ENCODE measurements at places on chromosomes 12 and 14. TPM values are rescaled to one million over a fixed set of nuclear protein-coding genes. Genes with fewer than 3 reads are reported as not detected.

Gene CD4
- polyA plus RNA-seq = 576 TPM

Gene GLI1
- polyA plus RNA-seq = not detected

Gene ZNF891
- polyA plus RNA-seq = 0.56 TPM

Gene EFS
- not detected for polyA plus RNA-seq

Gene PLEKHD1
- polyA plus RNA-seq = not detected

Gene PTPRR
- polyA plus RNA-seq = not detected

Gene ATL1
- polyA plus RNA-seq = 3.8 TPM

Gene GPRC5D
- polyA plus RNA-seq = not detected

Gene KRT3
- polyA plus RNA-seq = not detected

Gene LMO3
- not detected for polyA plus RNA-seq

Gene PMCH
- not detected for polyA plus RNA-seq

Gene PZP
- not detected for polyA plus RNA-seq

Gene TCTN2
- polyA plus RNA-seq = 1.6 TPM

Gene LLPH
- 28.1 TPM for polyA plus RNA-seq

Gene FOXM1
- not detected for polyA plus RNA-seq

Gene GPR68
- polyA plus RNA-seq = not detected

Gene RNF34
- polyA plus RNA-seq = 42.5 TPM

Gene LRRC23
- polyA plus RNA-seq = 4.5 TPM

Gene ASIC1
- 0.14 TPM for polyA plus RNA-seq

Gene PAPLN
- polyA plus RNA-seq = 0.48 TPM

Gene SRGAP1
- 0.01 TPM for polyA plus RNA-seq

Gene MUCL1
- not detected for polyA plus RNA-seq

Gene ESR2
- not detected for polyA plus RNA-seq

Gene CD9
- 15.5 TPM for polyA plus RNA-seq

Gene LGR5
- not detected for polyA plus RNA-seq

Gene HNF1A
- not detected for polyA plus RNA-seq

Gene KRT8
- polyA plus RNA-seq = not detected

Gene TNFRSF1A
- 46.3 TPM for polyA plus RNA-seq

Gene PDZRN4
- polyA plus RNA-seq = not detected

Gene LRTM2
- polyA plus RNA-seq = not detected

Gene ANO4
- polyA plus RNA-seq = not detected

Gene CLEC7A
- not detected for polyA plus RNA-seq

Gene FOXN4
- polyA plus RNA-seq = not detected

Gene RPS6KL1
- polyA plus RNA-seq = 2.0 TPM

Gene CLEC9A
- polyA plus RNA-seq = not detected

Gene KRT80
- polyA plus RNA-seq = not detected

Gene TDP1
- polyA plus RNA-seq = 50.6 TPM

Measured in naive thymus-derived CD4-positive, alpha-beta T cell (primary cell).